Stimulated activated CD8-positive, alpha-beta memory T cell treated with anti-CD3 and anti-CD28 coated beads, Interleukin-4, amount 100 ng/mL, for 4 hours (primary cell): ENCODE measurements at places on chromosomes 12 and 14.

GRCh38 chr14:88130057-88130432, 125.1 kb downstream of the GPR65 start:
- no peak for DNase-seq

DNA sequence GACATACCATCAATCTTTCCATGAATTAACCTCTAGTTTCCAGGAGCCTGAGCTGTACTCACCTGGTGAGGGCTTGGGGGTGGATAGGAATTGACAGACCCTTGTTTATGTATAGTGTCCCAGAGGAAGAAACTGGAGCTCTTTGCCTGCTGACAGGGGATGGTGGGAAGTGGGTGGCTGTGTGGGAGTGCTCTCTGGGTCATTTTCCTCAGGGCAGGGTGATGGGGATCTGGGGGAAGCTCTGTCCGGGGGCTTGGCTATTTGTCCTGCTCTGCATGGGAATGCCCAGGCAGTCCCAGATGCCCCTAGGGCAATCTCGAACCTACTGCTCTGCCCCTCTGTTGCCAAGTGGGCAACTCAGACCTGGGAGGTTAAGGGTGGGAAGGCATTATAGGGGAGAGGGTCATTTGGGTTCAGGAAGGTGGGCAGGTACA, 21.8 kb upstream of the DHRS2 start:
- no peak for DNase-seq

DNA sequence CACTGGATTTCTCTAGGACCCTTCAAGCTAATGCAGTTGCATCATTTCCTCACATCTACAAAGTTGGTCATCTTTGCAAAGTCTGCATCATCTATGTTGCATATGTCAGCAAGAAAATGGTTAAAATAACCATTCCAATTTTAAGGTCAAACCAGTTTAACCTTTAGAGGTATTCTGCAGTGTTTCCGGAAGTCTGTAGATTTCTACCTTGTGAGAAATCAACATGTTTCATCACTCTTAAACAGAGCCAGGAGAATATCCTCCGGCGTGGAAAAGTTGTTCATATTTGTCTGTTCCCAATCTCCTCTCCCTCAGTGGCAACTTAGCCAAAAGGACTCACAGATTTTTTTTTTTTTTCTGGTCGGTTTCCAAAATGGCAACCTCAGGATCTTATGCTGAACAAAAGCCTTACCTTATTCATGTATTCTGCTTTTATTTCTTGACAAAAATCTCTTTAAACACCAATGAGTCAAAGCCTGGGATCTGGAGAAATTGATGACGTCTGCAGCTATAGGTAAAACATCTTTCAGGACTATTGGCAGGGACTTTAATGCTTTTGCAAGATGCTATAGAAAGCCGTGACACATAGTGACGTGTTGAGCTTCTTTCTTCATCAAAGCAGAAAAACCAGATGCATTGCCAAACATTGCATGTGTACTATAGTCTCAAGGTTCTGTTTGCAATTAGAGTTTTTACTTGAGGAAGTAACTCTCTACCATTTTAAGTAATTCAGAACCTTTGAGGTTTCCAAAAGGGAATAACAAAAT, 16.0 kb upstream of the CDK17 start:
- no peak for DNase-seq

- no peak for DNase-seq
Measured at GRCh38 chr12:67702136-67702535, 53.6 kb downstream of the DYRK2 start.

DNA sequence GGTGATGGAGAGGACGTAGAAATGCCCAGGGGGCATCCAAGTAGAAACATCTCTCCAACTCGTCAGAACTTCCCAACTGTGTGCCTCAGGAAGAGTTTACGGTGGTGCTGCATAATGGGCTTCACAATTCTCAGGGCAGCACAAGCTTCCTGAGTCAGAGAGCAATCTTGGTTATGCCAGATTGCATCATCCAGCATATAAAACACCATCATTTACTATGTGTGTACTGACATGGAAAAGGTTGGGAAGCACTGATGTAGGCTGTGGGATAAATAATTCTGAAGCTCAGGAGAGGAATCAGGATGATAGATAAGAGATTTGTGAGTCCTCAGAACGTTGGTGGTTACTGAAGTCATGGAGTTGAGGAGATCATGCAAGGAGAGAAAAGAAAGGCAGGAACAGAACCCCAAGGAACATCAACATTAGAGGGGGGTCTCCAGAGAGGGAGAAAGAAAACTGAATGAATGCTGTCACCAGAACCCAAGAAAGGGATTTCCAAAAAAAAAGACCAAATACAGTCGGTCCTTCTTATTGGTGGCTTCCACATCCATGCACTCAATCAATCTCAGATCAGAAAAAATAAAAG, 4.7 kb upstream of the NCKAP5L start:
- no peak for DNase-seq

DNA sequence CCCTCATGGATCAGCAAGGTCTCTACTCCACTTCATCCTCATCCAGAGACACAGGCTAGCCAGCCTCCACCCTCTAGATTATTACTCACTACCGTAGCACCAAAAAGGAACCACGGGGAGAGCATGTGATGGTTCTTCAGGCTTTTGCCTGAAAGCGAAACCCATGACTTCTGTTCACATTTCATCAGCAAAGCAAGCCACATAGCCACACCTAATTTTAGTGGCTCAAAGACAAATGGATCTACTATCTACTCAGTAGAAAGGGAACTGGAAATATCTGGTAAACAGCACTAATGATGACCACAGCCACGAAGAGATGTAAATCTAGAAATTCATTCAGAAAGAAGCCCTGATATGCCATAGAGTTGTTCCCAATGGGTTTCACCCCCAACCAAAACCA, 51.4 kb downstream of the VCPKMT start:
- DNase-seq = no peak

DNA sequence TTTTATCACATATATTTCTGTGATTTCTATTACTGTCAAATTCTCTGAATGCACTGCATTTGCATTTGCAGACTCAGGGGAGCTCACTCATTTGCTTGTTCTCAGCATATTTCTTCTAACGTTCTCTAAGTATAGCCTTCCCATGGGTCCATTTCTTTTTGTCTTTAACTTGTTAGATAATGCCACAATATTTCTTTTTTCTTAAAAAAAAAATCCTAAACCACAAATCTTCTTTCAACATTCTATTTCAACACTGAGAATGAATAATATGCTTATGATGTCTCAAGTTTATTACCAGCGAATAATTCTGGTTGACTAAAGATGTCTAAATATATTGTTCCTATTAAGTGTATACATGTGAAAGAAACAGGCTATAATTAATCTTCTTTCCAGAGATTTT, 200.2 kb downstream of the ANO6 start:
- DNase-seq = no peak

DNA sequence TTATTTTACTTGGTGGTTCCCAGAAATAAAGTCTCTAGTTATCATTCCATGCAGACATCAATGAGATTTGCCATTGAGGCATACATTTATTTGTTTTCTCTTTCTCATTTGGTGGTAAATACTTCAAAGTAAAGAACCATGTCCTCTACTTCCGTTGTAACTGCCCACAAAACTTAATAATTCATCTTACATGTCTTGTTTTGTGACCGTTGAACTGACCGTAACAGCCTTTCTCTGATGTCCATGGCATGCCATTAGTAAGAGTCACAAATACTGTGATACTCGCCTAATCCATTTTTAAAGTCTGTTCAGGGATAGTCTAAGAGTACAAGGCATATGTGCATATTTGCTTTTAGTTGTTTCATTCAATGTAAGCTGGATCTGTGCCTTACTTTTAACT, 145.3 kb downstream of the ETV6 start:
- DNase-seq = no peak

- DNase-seq = no peak
Measured at GRCh38 chr14:63435838-63436237, 107.3 kb downstream of the PPP2R5E start.

GRCh38 chr12:130155416-130156073, 6.7 kb upstream of the FZD10 start:
- DNase-seq = no peak

- no peak for DNase-seq
Measured at GRCh38 chr12:49365542-49365941, 1.7 kb upstream of the SPATS2 start.

DNA sequence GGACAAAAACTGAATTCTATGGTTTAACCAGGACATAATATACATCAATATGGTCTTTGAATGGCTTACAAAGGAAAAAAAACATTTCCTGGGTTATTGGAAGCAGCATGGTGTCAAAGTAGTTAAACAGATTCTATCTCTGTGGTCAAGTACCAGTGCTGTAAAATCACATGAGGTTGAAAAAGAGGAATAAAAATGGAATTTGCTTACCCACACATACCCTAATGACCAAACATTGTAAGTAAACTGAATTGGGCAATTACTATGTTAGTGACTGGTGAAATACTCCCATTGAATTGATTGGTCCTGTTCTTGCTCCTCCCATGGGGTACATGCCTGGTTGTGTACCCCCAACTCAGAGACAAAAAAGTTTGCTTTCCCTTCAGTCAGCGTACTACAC, 19.6 kb downstream of the IFNG start:
- DNase-seq = no peak

- no peak for DNase-seq
Measured at GRCh38 chr14:96829791-96830190, 32.6 kb downstream of the VRK1 start.

DNA sequence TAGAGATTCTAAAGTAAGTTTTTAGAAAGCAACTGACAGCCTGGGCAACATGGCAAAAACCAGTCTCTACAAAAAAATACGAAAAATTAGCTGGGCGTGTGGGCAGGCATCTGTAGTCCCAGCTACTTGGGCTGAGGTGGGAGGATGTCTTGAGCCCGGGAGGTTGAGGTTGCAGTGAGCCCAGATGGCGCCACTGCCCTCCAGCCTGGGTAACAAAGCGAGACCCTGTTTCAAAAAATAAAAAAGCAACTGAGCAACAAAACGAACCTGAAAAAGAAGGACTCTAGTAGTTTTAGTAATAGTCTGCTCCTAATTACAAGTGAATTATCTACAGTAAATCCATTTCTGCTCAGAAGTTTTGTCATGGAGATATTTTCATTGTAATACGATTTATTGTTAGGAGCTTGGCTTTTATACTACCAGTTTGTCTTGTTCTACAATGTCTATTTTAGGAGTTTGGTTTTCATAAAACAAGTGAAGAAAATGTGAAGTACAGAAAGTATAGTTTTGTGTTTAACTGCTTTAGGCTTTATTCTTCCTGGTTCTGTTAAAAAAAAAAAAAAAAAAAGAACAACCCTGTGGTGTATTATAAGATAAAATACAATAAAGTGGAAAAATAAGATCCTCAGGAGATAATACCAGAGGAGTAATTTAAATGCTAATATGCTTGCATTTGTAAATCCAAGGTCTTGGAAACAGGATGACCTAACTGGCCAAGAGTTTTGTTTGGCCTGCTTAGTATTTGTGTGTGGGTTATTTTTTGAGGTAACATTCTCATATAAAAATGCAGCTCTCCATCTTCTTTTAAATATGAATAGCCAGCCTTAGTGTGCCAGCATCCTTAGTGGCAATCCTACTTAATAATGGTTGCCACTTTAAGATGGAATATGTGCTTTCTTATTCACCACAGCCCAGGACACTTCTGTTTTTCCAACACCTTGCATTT, 2.8 kb downstream of the TMX1 start:
- DNase-seq = no peak

DNA sequence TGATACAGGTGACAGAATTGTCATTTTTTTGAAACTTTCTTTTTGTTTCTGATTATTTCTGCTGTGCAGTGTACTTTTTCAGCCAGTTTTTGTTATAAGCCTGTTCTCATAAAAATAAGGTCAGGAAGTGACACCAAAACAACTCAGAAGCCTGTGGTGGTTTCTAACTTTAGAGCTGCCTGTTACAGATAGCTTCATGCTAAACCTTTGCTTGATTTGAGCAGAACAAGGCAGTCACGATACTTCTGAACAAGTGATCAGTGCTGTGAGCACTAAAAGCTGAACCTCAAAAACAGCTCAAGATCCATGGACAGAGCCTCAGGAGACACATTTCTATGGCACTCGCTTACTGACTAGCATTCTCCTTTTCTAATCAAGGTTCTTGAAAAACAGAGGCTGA, 82.0 kb downstream of the PRKCH start:
- no peak for DNase-seq

GRCh38 chr12:65825507-65826352, 1.4 kb downstream of the HMGA2 start:
- no peak for DNase-seq

DNA sequence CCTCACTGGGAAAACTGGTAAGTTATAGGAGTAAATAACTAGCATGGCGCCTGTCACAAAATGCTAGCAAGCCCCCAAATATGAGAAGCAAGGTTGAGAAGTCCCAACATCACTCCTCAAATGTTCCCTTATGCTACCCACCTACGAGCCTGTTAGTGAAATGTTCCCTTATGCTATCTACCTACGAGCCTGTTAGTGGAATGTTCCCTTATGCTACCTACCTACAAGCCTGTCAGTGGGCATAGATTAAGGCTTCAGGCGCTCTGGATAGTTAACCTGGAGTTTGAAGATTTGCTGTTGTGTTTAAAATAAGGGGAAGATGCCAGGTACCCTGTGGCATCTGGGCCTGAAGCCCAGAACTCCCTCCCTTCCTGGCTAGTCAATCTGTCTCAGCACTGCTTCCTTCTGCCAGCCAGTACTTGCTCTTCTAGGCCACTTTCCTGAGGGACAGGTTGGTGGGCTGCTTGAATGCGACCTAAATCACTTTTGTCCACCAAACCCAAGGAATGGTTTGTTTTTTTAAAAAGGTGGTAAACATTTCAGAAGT, 67.1 kb upstream of the SINHCAF start:
- no peak for DNase-seq

DNA sequence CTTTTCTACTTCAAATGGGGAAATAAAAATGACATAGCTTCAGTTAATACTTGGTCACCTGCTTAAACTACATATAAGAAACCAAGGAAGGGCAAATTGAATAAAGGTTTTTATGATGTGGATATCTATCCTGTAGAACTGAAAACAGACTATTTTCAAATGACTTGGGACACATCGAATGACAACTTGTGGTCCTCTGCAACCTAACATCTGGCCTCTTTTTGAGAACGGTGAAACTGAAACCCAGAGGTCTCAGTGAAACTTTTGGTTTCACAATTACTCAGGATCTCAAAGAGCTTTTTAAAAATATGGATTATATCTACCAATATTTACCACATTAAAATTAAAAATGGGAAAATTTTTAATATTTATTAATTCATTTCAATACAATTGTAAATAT, 65.2 kb downstream of the PPP2R5E start:
- no peak for DNase-seq

GRCh38 chr12:46486588-46486987, 114.0 kb upstream of the SLC38A2 start:
- DNase-seq = no peak

GRCh38 chr14:24978862-24979724, 70.9 kb downstream of the STXBP6 start:
- DNase-seq = no peak
